ENCODE measurements at places on chromosomes 16 and 17.

DNA sequence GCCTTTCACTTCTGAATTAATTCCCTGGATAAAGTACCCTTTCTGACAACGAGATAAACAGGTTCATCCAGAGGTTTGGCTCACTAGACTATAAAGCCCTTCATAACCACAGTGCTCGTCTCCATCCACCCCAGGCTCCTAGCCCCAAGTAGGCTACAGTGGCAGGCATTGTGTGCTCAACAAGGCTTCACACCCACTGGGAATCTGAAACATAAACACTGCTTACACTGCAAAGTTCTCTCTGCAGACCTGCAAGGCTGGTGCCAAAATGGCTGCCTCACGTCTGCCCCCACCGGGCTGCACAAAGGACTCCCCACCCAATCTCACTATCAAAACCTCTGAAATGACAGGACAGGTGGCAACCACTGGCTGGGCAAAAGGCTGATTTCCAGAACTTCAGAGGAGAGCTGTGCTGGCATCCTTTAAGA is 5.1 kb upstream of the HLF start:
- DNase-seq: peak; percentile 12

- DNase-seq: no peak
Measured at GRCh38 chr16:85608515-85608885, 4.6 kb upstream of the GSE1 start.

GRCh38 chr16:22191532-22192260 is 14.4 kb upstream of the EEF2K start:
- no peak for DNase-seq

- no peak for DNase-seq
Measured at GRCh38 chr17:57463103-57463885, 207.0 kb downstream of the MSI2 start.

DNA sequence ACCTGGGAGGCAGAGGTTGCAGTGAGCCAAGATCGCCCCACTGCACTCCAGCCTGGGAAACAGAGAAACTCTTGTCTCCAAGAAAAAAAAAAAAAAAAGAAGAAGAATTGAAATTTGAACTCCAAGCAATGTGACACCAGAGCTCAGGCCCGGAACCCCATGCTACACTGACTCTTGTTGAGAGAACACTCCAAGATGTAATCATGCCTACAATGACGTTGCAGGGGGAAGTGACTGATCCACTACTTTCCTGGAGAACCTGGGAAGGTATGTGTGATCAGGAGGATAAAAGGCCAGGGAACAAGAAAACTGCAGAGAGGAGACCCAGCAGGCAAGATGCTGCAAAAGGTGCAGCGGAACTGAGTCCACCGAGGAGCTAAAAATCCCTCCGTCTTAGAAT is 57.9 kb downstream of the ADCY9 start:
- DNase-seq: no peak

- no peak for DNase-seq
Measured at GRCh38 chr16:72721981-72722380, 325.9 kb downstream of the ZFHX3 start.

DNA sequence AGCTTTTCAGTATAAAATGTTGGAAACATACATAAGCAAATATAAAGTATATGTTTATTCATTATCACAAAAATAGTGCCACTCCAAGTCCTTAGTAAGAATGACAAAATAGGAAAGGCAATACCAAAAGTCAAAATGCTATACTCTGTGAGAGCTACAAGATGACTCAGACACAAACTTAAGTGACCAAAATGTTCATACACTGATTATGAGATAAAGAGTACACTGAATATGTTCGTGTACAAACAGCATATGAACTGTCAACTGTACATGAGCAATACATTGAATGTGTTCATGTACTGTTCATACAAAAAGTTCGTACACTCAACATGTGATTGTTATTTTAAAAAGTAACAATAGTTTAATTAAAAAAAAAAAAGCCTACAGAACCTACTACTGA is 103.3 kb downstream of the CA4 start:
- no peak for DNase-seq

DNA sequence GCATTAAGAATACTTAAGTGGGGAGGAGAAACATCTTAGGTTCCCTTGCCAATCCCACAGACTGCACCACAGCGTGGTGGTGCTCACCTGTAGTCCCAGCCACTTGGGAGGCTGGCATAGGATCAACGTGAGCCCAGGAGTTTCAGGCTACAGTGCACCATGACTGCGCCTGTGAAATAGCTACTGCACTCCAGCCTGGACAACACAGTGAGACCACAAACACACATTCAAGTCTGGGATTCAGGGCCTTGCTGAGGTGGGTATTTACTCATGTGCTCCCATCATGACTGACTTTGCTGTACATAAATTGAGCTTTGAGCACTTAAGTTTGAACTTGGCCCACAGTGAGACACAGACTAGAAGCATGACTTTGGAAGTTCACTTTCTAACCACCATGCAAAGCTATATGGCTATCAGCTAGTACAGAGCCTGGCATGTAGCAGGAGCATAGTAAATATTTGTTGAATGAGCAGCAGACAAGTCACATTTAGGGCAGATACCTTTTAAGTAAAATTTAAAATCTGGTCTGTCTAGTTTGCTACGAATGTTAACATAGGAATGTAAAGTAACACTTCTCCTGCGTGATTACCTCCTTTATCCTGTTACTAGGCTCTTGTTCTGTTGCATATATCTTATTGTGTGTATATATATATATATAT is 33.5 kb downstream of the CEP95 start:
- no peak for DNase-seq

All from DMS79 (cell line).